ENCODE measurements at places on chromosomes 1 and 21.
A peak's percentile ranks its signal among the peaks of the same experiment; 100 is the strongest.

DNA sequence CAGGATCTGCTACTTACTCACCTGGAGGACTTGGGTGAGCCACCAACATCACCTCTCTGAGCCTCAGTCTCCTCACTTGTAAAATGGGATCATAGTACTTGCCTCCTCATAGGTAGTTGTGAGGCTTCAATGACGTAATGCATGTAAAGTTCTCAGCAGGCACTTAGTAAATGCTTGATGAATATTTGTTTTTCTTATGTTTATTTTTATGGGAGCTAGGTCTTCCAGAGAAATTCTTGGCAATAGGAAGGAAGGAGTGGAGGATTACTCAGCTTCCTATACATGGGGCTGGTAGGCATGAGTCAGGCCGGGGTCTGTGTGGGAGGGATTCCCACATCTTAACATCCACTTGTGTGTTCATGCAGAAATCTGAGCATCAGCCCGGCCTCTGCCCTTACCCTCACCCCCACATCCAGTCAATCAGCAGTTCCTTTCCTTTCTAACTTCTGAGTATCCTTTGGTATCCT is 95.4 kb upstream of the USP24 start:
- peak; percentile 95 for DNase-seq

- no peak for DNase-seq
Observed at GRCh38 chr1:76496871-76497270, 370.4 kb upstream of the ST6GALNAC5 start.

DNA sequence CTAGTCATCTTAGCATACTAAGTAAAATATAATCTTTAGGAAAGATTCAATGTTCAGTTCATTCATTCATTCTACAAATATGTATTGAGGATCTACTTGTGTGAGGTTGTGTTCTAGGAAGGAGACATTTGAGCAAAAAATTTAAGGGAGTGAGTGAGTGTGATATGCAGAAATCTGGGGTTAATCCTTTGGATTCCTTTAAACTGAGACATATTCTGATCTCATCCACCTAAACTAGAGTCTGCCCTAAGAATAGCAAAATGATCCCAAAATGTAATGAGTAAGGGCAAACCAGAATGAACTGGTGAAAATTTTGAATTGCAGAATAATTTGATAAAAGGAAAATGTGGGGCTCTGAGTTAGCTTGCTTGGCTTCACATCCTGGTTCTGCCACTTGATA is 8.6 kb downstream of the UBE2U start:
- DNase-seq = peak; percentile 85

DNA sequence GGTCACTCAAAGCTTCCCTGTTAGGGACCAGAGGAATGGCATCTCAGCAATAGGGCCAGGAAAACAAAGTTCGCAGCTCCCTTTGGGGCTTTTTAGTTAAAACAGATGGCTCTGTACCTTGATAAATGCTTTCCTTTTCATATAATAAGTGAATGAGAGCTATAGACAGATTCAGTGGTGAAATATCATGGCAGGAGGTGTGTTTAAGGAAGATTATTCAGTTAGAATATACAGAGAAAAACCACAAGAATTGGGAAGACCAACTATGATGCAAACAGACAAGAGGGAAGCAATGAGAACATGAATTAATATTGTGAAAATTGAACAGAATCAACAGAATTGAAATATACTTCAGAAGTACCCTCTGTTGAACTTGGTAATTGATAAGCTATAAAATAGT is 379.4 kb downstream of the PLPP3 start:
- DNase-seq = no peak

GRCh38 chr1:111512132-111512889 is 8.9 kb upstream of the ADORA3 start:
- no peak for DNase-seq

DNA sequence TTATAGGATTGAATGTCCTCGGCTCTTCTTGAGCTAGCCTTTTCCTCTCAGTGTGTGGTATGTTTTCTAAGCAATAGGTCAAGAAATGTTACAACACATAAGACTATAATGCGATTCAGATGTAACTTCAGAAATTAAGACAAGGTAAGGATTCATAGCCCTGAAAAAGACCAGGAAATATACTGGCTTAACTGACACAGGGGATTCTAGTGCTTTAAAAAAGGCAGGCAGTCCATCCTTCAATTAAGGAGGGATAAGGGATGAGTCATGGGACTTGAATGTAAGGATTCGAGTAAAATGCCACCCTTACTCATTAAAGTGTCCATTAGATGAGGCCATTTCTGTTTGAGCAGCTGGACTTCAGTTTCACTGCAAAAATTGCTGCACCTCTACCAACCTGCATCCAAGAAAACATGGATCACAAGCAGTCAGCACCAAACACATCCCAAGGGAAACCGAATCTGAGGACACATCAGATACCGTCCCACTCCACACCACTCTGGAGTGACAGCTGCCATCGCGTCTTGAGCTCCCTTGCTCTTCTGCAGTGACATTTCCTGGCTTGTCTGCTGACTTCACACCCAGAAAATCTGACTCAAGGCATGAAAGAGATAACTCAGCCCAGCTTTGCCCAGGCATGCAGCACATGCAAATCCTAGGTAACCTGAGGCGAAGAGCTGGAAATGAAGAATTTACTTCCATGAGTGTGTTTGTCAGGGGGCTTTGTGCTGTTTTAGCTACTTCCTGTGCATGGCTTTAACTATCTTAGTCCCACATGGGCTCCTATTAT is 37.8 kb downstream of the NGF start:
- DNase-seq = peak; percentile 51

DNA sequence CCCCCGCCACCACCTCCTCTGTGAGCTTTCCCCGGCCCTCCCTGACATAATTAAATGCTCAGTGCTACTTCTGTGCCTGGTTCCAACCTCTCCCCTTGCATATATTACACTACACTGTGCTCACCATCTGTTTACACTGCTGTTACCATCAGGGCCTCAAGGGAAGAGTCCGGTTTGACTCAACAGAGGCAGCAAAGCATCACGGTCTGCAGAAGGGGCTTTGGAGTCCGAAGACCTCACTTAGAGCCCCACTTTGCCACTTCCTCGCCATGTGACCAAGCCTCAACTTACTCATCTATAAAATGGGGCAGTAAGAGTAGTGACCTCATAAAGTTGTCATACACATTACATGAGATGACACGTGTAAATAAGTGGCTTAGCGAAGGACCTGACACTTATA is 27.4 kb downstream of the KCNN3 start:
- no peak for DNase-seq

DNA sequence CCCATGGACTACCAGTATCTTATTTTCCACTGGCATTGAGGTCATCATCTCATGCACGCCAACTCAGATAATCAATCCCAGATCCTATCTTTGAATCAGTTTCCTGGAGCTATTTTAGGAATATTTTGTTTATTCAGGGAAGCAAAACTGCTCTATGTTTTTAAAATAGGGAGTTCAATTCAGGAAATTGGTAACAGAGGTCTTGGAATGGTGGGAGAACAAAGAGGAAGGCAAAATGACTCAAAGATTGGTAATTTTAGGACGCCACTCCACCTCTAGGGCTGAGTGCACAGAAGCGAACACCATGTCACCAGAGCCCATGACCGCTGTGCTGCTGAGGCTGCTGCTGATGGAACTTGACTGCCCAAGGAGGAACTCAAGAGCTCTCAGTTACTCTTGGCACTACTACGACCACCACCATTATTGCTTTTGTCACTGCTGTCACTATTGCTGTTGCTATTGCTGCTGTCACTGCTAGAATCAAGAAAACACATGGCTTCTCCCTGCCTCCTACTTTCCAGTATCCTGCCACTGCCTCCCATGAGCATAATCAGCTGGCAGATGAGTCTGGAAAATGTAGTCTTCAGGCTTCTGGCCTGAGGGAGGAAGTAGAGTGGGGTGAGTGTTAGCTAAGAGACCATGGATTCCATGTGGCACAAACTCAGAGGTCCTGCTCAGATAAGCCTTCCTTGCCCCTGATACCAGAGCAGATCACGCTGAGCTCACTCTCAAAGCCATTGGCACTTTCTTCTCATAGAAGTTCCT is 71.6 kb upstream of the CNIH3 start:
- DNase-seq = no peak

DNA sequence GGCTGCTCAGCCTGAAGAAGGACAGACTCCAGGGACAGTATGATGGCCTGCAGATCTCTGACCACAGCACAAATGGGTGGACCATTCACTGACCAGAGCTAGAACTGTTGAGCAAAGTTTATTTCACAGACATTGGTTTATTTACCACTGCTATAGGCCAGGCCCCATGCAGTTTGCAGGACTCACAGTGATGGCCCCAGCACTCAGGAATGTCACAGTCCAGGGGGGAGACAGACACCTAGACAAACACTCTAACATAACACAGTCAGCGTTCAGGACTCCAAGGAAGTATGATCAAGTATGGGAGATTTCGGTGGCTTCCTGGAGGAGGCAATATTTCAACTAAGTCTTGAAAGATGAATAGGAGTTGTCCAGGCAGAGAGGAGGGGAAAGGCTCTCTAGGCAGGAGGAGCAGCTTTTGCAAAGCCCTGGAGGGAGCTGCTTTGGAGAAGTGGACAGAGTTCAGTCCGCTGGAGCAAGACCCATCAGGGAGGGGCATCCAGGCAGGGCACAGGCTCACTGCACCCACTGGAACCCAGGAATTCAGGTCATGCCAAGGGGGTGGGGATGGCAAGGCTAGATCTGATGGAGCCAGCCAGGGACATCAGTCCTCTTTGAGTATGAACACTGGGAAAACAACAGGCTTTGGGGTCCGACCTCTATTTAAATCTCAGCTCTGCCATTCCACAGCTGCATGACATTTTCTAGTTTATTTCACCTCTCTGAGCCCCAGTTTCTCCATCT is 454.3 kb downstream of the MATN1 start:
- DNase-seq = no peak

GRCh38 chr1:176854121-176854520 is 310.4 kb downstream of the ASTN1 start:
- DNase-seq = no peak

- no peak for DNase-seq
Observed at GRCh38 chr1:53277326-53277725, 39.0 kb upstream of the MAGOH start.

- DNase-seq = no peak
Observed at GRCh38 chr1:155192346-155193274, 15.1 kb downstream of the THBS3 start.

GRCh38 chr1:158259117-158259516 is 4.9 kb downstream of the CD1A start:
- DNase-seq = no peak

DNA sequence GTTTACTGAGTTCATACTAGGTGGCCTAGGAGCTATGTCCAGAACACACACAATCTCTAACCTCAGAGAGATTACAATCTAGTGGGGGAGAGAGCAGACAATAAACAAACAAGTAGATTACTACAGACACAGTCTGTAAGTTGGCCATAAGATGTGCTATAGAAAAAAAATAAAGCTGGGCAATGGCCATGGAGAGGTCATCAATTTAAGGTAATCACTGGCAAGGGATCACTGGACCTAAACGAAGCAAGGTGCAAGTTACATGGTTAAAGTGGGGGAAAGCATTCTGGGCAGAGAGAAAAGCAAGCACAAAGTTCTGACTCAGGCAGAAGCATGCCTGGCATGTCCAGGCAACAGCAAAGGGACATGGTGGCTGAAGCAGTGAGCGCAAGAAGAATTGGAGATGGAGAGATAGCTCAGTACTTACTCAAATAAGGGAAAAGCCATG is 147.0 kb downstream of the RERE start:
- DNase-seq = no peak

- DNase-seq = no peak
Observed at GRCh38 chr21:45160198-45160597, 85.8 kb downstream of the ADARB1 start.

GRCh38 chr1:5690898-5691297 is 301.3 kb downstream of the NPHP4 start:
- DNase-seq = no peak

DNA sequence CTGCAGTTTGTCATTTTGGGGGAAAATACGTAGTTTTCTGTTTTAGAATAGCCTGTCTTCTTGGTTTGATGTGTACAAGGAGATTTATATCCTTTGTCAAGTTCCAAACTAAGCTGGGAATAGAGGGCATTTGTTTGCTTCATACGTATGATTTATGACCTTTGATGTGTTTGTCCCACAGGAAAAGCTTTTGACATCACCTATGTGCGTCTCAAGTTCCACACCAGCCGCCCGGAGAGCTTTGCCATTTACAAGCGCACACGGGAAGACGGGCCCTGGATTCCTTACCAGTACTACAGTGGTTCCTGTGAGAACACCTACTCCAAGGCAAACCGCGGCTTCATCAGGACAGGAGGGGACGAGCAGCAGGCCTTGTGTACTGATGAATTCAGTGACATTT is 79.9 kb downstream of the LAMC1 start:
- no peak for DNase-seq

- peak; percentile 26 for DNase-seq
Observed at GRCh38 chr1:45530632-45531135, 9.0 kb upstream of the PRDX1 start.

DNA sequence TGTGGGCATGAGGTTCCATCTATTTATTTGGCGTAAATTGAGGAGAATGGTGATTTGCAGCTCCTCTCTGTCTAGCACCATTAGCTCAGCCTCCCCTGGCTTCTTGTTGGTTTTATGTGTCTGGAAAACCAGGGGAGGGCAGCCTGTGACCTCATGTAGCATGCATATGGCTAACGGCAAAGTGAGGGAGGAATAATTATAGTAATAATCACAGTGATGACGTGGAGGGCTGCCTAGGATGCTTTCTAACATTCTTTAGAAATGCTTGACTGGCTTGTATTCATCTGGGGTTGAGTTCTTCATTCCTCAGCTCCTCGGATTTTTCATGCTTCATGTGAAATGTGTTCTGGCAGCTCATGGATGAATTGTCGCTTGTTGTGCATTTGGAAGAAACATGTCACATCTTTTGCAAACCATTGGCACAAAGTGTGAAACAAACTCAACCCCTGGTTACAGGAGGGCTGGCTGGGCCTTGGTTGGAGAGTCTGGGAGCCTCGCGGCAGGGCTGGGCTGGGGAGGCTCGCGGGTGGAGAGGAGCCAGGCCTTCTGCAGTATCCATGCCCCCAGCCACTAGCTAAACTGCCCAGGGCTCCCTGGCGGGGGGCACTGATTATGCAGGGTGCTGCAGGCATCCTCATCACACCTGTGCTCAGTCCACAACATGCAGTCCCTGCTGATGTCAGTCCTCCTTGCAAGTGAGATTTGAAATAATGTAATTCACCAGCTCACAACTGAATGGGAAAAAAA is 149.6 kb downstream of the DISC1 start:
- no peak for DNase-seq

DNA sequence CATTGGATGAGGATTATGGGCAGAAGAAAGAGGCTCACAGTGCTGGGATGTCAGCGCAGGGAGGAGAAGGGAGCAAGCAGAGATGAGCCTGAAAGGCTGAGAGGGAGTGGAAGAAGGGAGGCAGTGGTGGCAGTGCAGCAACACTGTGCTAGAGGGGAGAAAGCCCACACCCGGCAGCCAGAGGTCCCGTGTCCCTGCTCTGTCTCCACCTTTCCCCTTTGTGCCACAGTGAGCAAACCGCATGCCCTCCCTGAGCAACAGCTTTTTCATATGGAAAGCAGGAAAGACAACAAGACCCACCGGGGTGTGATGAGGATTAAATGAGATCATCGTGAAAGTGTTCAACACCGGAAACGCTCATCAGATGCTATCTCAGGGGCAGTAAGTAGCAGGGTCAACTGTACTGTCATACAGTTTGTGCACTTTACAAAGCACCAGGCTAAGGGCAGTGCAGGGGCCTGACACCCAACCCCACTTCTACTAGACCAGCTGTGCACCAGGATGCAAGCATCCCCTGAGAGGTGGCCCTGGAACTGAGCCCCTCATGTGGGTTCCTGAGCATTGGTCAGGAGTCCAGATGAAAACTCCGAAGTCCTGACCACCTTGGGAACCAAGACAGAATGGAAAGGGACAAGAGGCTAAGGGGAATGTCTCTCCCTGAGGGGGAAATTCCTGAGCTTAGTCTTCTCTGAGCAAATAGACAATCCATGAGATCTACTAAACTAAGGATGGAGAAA is 9.1 kb downstream of the NHLH1 start:
- DNase-seq = peak; percentile 25

Measured in LHCN-M2 (cell line).